Endothelial cell (in vitro differentiated cells): ENCODE measurements at places on chromosomes 3 and 15.

DNA sequence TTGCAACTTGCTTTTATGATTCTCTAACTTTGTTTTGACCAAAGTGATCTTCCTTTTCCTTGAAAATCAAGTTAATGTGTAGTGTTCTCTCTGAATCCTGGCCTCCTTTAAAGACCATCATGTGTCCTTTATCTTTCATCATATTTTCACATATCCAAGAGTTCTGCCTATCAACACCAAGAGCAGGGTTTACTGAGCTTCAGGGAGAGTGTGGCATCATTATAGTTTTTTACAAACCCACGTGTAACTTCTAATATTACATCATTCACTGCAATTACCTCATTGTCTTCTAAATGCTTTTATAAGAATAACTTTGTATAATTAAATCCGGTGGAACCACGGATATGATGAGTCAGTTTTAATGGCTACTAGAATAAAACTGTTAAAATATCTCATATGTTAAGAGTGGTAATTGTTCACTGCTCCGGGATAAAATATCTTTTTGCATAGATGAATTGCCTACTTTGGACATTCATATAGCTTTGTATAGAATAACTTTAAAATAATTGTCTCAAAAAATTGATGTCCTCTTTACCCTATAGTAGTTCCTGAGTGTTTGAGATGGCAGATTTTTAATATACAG, 248.8 kb upstream of the GRM7 start:
- peaks cover 3% of the 10 kb centered on the region for H3K4me1 ChIP-seq
- peaks cover 2% of the 10 kb centered on the region for H3K27me3 ChIP-seq
- H3K4me3 ChIP-seq = no peak overlapping the region
- no peak overlapping the region for H3K27ac ChIP-seq
- H3K36me3 ChIP-seq = no peaks in the 10 kb centered on the region
- no peak for DNase-seq

DNA sequence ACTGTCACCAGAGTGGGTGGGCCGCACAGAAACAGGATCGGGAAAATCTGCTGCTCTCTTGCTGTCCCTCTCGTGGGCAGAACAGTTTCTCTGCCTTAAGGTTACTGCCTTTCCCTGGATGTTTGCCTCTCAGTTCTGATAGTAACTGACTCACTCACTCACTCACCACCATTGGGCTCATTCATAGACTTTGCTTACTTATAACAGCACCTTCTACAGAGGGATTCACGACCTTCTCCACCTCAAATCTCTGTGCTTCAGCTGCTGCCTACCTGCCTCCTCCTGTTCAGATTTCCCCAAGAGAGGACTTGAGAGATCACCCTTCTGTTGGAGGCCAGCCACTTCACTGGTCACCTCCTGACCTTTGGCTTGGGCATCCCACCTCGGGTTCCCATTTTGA, 147.7 kb upstream of the ICE2 start:
- no peak overlapping the region for H3K4me3 ChIP-seq
- DNase-seq = no peak
- H3K27ac ChIP-seq = no peak overlapping the region
- H3K36me3 ChIP-seq = no peaks in the 10 kb centered on the region

DNA sequence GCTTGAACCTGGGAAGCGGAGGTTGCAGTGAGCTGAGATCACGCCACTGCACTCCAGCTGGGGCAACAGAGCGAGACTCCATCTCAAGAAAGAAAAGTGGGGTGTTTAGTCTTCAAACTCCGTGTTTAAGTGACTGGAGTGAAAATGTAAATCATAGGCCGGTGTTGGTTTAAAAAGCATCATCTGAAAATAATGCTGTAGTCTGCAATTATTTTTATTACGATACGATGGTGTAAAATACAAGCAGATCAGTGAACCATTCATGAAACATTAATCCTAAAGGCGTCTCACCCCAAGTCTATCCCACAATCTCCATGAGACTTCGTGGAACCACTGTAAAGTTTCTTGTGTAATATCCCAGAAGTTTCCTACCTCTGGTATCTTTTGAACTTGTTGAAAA, 6.3 kb downstream of the CTNNB1 start:
- peaks cover 11% of the 10 kb centered on the region for H3K36me3 ChIP-seq
- no peak for DNase-seq
- H3K4me1 ChIP-seq = peaks cover 70% of the 10 kb centered on the region
- H3K27me3 ChIP-seq = peaks cover 5% of the 10 kb centered on the region

DNA sequence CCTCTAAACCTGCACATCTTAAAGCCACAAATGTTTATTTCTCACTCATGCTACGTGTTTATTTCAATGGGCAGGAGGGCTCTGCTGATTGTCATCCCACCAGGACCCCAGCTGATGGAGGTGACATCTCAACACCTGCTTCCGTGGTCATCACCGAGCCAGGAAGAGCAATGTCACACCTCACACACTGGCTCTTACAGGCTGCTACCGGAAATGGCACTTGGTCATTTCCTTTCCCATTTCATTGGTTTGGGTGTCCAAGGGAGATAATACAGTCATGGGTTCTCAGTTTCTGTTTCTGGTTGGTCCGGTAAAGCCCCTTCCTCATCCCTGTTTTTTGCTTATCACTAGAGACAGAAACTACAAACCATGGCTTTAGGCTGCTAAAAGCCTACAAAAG, 41.9 kb downstream of the ABHD2 start:
- no peaks in the 10 kb centered on the region for H3K36me3 ChIP-seq
- H3K27me3 ChIP-seq = peaks cover 1% of the 10 kb centered on the region
- H3K4me1 ChIP-seq = peaks cover 23% of the 10 kb centered on the region
- no peak for DNase-seq
- H3K4me3 ChIP-seq = no peak overlapping the region
